RKO (cell line): ENCODE measurements at places on chromosomes 1 and 21.

- no peak for DNase-seq
Measured at GRCh38 chr1:42318601-42319000, 16.4 kb downstream of the FOXJ3 start.

GRCh38 chr1:234234199-234234598, 139.1 kb upstream of the COA6 start:
- no peak for DNase-seq

DNA sequence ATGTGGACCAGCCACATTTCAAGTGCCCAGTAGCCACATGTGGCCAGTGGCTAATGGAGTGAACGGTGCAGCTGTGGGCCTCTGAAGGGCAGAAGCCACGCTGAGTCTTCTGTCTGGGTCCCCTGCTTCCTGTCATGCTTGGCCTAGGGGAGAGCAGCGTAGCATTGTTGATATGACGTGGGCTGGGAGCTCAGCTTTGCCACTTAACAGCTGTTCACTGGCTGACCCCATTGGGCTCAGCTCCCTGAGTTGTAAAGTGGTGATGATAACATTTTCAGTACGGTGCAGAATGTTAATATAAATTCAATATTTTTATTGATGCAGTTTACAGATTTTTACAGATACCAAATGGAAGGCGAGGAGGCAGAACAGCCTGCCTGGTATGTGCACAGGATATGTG, 4.5 kb downstream of the PODN start:
- no peak for DNase-seq

DNA sequence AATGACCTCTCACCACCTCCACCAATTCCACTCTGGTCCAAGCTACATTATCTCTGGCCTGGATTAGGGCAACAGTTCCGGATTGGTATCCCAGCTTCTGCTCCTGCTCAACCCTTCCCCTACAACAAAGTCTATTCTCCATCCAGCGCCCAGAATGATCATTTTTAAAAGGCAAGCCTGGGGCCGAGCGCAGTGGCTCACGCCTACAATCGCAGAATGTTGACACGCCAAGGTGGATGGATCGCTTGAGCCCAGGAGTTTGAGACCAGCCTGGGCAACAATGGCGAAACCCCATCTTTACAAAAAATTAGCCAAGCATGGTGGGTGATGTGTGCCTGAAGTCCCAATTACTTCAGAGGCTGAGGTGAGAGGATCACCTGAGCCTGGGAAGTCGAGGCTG, 2.2 kb downstream of the LYST start:
- no peak for DNase-seq

DNA sequence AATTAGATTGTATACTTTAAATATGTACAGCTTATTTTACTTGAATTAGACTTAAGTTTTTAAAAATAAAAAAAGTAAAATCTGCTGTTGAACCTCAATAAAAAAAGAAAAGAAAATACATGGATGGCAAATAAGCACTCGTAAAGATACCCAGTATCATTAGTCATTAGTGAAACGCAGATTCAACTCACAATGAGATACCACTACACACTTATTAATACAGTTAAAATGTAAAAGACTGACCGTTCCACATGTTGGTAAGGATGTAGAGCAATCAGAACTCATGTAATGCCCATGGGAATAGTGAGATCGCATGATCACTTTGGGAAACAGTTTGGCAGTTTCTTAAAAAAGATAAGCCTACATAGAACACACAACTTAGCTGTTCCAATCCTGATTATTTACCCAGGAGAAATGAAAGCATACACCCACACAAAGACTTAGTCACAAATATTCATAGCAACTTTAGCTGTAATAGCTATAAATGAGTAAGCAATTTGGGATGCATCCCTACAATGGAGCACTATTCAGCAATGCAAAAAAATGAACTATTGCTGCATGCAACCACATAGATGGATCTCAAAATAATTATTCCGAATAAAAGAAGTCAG, 7.3 kb downstream of the SH2D1B start:
- DNase-seq, result peak; percentile 12

GRCh38 chr1:236489710-236490377, 33.9 kb upstream of the LGALS8 start:
- DNase-seq, result peak; percentile 8

DNA sequence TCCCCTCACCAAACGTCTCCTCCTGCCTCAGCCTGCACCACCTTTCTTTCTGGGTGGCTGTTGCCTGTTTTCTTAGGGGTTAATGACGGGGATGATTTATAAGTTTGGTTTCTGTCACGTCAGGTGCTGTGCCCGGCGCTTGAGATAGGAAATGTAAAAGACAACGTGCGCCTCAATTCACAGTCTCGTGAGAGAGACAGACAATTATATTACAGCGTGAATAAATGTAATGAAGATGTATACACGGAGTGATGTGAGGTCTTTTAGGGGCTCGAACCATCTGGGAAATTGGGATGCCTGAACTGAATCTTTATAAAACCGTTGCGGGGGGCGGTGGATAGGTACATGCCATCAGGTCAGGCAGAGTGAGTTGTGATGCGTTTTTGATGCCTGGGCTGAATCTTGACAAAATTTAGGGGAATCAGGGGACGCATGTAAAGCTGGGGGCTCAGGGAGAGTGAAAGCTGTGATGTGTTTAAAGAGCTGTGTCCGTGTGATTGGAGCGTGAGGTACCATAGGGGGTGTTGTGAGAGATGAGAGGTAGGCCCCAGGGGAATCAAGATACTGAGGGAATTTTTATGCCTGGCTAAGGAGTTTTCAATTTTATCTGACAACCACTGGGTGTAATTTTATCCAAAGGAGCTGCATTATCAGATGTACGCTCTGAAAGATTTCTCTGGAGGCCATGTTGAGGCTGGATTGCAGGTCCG, 831 bp downstream of the TIPRL start:
- DNase-seq, result peak; percentile 38

DNA sequence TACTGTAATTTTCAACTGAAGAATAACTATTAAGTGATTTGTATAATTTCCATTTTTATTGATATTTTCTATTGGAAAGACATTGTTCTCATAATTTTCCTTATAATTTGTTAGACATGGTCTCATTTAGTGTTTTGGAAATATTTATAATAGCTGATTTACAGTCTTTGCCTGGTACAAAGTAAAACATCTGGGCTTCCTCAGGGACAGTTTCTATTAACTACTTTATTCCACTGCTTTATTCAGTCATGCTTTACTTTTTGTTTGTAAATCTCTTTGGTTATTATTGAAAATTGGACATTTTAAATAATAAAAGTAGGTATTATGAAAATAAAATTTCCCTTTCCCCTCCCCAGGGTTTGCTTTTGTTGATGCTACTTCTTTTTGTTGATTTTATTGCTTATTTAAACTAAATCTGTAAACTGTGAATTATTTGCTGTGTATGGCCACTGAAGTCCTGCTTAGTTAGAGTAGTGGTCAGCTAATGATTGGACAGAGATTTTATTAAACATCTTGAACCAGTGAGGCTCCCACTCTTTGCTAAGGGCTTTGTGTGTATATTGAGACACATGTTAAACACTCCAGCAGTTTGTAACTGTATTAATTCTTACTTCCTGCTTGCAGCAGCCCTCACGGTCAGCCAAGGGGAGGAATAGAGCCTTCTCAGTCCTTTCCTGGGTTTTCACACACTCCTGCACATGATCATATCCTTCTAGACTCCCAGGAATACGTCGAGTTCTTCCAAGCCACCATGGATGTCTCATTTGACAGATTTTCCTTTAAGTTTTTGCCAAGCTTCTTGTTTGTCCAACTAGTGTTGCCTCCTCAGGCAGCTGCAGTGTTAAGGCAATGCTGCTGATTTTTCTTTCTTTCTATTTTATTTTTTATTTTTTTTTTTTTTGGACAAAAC, 994.6 kb upstream of the PRMT6 start:
- DNase-seq, result no peak

- DNase-seq, result no peak
Measured at GRCh38 chr1:3547055-3548005, 64.0 kb downstream of the MEGF6 start.

DNA sequence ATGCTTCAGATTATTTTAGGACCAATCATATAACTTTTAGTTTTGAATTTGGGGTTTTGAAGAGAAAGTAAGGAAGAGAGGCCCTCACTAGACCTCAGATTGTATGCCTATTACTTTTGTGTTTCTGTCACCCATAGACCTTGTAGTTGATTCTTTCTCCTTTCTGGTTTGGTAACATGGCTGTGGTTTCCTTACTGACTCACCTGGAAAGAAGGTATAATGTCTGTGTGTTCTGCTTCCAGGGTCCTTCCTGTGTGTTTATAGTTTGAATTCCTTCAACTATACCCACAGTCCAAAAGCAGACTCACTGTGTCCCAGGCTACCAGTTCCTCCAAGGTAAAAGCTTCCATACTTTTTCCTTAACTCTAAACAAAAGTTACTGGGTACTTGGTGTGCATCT, 8.1 kb downstream of the SLC44A3 start:
- DNase-seq, result no peak

- peak; percentile 7 for DNase-seq
Measured at GRCh38 chr1:191043066-191043465, 565.4 kb upstream of the BRINP3 start.

DNA sequence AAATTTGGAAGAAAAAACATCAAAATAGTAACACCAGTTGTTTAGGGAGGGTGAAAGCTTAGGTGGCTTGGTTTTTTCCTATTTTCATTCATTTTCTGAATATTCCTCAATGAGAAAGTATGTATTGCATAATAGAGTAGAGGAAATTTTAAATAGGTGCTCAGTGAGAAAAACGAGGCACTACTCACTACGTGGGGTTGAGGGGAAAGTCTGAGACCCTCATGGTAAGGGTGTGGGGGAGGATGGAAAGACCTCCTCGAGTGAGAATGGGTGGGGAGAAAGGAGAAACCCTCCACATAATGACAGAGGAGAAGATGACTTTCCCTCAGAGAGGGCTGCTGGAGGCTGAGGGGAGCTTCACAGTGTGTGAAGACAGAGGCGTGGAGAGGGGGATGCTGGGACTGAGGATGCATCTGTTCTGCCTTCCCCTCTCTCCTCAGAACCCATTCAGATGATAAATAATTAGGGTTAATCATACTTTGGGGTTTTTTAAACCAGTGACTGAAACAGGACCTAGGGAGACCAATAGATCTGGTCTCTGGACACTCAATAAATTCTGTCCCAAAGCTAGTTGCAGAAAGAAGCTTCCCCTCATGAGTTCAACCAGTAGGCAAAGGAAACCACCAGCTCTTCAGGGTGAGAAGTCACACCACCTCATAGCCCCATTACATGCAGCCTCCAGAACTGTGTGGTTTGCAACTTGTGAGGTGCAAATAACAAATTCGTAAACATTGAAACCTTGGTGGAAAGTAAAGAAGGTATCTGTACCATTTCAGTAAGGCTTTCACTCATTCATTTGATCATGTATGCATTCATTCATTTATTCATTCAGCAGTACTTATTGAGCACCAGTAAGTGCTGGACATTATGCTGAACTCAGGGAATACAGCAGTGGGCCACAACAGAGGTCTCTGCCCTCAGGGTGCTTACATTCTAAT, 17.1 kb downstream of the SLAMF7 start:
- DNase-seq, result no peak

GRCh38 chr1:18997508-18997907, 41.0 kb upstream of the IFFO2 start:
- no peak for DNase-seq

- DNase-seq, result no peak
Measured at GRCh38 chr1:157551694-157552693, at the start of gene FCRL5. Gene FCRL5, minus strand, starts transcription at chr1:157552515. Its CDS starts 153 bp downstream, at chr1:157552362.

GRCh38 chr1:35507947-35508346, 49.3 kb downstream of the KIAA0319L start:
- DNase-seq, result no peak

GRCh38 chr21:44871576-44872269, 1.8 kb downstream of the PTTG1IP start:
- peak; percentile 75 for DNase-seq

- no peak for DNase-seq
Measured at GRCh38 chr1:159468321-159468720, 28.8 kb downstream of the OR10J1 start.

- peak; percentile 70 for DNase-seq
Measured at GRCh38 chr1:210143465-210144062, 89.0 kb upstream of the SERTAD4 start.

GRCh38 chr1:31460027-31460426, 47.0 kb downstream of the SERINC2 start:
- no peak for DNase-seq

GRCh38 chr1:69791311-69791710, 223.6 kb downstream of the LRRC7 start:
- no peak for DNase-seq

DNA sequence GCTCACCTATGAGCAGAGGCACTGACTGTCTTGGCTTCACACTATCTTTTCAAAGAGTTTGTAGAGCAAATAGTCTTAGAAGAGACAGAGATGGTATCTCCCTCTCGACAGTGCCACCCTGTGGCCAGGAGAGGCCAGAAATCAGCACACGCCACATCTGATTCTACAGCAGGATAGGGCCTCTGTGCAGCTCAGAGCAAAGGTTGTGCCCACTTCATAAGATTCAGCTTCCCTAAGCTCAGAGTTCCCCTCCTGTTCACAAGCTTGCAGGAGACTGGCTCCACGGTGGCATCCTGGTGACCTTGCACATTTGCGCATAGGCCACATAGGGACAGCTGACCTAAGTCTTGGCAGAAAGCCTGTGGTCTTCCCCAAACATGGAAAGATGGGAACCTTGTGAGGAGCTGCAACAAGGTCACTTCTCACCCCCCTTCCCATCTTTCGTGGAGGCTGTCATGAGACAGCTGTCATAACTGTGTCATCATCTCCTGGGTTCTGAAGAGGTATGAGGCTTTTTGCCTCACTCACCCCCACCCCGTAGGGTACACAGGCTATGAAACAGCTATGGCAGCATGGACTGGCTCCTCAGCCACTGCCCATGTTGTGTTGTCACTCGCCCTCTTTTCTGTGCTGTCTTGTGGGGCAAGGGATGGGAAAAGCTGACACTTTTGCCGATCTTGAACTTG, 3.0 kb downstream of the ITLN2 start:
- DNase-seq, result peak; percentile 37

DNA sequence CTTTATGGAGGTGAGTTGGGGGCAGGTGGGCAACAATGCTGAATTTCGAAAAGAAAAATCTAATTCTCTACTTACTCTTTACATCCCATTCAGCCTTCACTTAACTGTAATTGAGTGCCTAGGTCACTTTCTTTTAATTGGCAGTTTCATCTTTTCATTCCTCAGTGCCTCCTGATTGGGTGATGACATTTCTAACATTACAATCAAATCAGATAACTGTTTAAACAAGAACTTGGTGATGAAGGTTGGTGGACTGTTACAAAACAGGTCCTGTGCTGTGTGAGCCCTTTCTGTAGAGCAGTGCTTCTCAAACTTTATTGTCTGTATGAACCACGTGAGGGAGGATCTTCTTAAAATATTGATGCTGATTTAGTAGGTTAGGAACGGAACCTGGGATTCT, 40.1 kb upstream of the KCNQ4 start:
- no peak for DNase-seq

- no peak for DNase-seq
Measured at GRCh38 chr1:66402194-66402593, 131.8 kb upstream of the SGIP1 start.
